ENCODE measurements at places on chromosomes 12 and 14.
A peak's percentile ranks its signal among the peaks of the same experiment; 100 is the strongest.

GRCh38 chr14:77593501-77593961 lies 22.9 kb downstream of the SPTLC2 start:
- DNase-seq: no peak

DNA sequence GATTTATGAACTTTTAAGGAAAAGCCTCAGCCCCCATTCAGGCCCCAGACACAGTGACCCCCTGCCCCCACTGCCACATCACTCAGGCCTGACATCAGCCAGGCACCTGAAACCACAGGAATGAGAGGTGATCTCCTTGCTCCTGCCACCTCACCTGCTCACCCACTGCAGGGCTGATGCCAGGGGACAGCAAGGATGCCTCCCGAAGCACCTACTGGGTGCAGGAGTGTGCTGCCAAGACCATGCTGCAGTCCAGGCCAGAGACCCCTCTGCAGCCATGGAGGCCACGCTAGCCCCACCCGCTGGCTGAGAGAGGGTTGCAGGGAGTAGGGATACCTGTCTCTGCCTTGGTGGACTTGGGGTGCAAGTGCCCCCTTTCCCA lies 18.6 kb upstream of the KRT7 start:
- no peak for DNase-seq

GRCh38 chr14:66944872-66945271 lies 244.4 kb upstream of the GARIN2 start:
- no peak for DNase-seq

DNA sequence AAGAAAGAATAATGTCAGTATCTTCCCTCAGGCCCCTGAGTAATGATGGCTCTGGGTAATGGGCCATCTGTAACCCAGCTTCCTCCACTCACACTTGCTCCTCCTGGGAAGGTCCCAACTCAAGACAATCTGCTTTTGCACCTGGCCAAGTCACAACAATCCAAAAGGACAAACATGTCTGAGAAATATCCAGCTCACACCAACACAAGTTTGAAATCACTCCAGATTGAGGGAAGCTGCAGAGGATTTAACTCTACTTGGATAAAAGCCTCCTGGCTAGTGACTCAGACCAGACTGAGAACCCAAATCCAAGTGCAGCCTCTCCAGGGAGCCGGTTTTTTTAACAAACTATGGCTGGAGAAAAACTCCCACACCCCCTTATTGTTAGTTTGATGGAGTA lies 34.2 kb downstream of the RTRAF start:
- no peak for DNase-seq

DNA sequence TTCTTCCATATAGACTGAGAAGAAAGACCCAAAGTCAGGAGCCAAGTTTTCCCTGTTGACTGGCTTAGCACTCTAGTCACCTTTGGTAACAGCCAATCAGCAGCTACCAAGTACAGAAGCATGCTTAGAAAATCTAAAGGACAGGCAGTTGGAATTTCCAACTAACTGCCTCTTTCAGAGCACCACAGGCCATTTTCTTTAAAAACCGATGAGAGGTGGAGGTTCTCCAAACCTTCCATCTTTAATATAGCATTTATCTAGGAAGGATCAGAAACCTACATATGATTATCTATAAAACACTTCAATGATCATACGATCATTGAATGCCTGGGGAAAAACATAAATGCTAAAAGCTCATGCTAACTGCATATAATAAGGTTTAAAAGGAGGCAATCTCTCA lies at the start of gene CATSPERB:
Gene CATSPERB (minus strand): TSS at position 101 of the 400 bp plus-strand sequence. CDS start 2,607 bp downstream, outside the sequence.
- no peak for DNase-seq

DNA sequence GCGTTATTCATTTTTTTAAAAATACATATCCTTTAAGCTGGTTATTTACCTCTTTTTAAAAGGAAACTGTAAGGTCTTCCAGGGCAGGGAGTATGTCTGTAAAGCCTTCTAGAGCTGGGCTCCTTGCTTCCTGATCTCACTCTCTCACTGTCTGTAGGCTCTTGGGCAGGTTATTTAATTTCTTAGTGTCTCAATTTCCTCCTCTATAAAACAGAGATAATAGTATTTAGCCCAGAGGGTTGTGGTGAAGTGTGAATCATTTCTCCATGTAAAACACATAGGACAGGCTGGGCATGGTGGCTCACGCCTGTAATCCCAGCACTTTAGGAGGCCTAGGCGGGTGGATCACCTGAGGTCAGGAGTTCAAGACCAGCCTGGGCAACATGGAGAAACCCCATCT lies 25.9 kb upstream of the LTA4H start:
- DNase-seq: no peak

GRCh38 chr14:77442196-77442595 lies 15.2 kb downstream of the VIPAS39 start:
- DNase-seq: no peak

DNA sequence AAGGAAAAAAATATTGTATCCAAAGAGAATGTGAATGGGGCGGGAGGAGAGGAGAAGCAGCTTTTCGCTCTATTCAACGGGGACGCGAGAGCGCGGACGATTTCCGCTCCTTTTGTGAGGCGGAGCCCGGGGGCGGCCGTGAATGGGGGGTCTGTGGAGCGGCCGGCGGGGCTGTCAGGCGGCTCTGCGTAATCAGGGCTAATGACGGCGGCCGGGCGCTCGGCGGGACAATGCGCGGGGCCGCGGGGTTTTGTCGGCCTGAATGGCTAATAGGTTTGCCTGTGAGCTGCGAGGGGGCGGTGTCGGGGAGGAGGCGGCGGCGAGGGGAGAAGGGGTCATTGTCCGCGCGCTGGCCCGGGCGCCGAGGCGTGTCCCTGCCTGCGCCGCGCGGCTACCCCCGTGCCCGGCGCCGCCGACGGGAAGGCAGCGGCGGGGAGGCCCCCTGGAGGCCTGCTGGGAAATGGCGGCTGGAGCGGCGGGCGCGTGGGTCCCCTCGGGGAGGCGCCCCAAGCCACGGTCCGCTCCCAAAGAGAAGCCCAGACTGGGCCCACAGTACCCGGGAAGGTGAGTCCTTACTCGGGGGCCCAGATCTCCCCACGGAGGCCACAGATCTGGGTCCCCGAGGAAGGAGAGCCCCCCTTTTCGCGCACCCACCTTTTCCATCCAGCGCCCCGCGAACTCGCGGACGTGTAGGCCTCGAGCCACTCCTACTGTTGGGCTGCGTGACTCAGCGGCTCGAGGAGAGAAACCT lies 6.0 kb downstream of the SIX6 start:
- DNase-seq: no peak

GRCh38 chr12:123813349-123813748 lies 51.2 kb downstream of the DNAH10 start:
- no peak for DNase-seq

DNA sequence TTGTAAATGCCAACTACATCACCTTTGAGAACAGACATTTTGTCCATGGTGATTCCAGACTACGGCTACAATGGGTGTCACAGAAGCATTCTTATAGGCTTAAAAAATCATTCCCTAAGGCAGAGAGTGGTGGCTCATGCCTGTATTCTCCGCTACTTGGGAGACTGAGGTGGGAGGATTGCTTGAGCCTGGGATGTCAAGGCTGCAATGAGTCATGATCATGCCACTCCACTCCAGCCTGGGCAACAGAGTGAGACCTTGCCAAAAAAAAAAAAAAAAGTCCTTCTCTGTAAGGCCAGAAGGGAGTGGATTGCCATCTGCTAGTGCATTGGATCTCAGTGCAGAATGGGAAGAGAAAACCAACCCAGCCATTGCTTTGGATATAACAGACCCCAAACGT lies 522.5 kb downstream of the VRK1 start:
- DNase-seq: no peak

GRCh38 chr12:76586764-76587395 lies 27.3 kb upstream of the OSBPL8 start:
- DNase-seq: no peak

GRCh38 chr12:95446506-95446900 lies 27.4 kb upstream of the METAP2 start:
- no peak for DNase-seq

DNA sequence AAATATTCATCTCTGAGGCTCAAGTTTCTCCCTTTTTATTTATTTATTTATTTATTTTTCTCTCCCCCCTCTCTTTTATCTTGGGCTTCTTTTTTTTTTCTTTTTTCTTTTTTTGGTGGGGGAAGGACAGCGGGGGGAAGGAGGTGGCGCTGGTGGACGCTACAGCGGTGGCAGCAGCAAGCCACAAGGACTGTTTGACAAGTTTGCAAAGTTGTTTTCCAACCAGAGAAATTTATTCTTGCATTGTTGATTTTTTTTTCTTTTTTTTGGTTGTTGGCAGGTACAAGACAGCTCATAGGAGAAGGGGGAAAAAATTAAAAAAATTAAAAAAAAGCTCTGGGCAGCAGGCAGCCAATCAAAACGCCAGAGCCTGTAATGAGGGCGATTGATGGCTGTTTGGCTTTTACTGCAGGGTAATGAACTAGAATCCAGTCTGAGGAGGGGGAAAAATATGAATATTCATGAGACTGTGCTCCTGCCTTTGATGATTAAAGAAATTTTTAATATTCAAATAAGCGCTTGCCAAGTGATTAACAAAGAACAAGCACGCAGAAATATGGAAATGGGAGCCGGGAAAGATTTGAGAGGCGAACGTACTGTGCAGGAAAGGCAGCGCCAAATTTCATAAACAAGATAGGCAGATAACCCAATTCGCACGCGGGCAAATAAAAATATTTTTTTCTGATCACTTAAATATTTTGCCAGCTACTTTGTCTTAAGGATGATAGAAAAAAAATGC lies 36.2 kb downstream of the BCL11B start:
- no peak for DNase-seq

- DNase-seq: no peak
Measured at GRCh38 chr12:104055686-104056388, 5.8 kb upstream of the GLT8D2 start.

- DNase-seq: peak; percentile 65
Measured at GRCh38 chr14:104461676-104462449, 117.7 kb upstream of the C14orf180 start.

DNA sequence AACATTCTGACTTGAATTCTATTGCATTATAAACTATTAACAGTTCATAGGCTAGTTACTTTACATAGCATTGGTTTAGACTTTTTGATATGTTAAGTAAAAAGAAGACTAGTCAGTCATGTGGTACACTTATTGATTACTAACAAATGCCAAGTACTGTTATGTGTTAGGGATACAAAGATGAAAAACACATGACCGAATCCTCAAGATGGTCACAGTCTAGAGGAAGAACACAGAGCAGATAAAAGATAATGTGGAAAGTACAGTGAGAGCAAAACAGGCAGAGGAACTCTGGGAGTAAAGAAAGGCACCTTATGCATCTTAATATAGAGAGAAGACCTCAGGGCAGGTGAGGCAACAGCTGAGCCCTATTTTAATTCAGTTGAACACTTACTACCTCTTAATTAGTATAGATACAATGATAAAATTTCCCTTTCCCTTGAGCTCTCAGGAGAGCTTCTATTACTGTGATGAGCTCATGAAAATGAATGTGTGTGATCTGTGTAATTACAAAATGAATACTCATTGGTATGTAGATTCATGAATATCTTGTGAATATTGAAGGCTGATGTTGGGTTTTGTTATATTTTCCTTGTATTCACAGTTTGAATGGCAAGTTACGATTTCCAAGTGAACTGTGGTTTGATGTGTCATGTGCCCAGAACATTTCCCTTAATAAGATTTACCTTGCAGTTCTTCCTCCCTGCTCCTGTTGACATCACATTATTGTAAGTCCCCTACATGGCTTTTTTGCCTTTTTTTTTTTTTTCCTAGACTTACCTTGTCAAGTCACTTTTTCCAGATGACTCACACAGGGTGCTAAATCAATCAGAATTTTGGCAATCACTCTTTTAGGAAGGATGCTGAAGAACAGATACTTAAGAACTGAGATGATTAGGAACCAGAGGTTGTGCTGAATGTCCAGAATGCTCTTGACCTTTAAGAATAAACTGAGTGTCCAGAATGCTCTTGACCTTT lies 29.5 kb upstream of the MSRB3 start:
- DNase-seq: no peak

- DNase-seq: no peak
Measured at GRCh38 chr12:124917841-124918621, 3.6 kb upstream of the UBC start.

DNA sequence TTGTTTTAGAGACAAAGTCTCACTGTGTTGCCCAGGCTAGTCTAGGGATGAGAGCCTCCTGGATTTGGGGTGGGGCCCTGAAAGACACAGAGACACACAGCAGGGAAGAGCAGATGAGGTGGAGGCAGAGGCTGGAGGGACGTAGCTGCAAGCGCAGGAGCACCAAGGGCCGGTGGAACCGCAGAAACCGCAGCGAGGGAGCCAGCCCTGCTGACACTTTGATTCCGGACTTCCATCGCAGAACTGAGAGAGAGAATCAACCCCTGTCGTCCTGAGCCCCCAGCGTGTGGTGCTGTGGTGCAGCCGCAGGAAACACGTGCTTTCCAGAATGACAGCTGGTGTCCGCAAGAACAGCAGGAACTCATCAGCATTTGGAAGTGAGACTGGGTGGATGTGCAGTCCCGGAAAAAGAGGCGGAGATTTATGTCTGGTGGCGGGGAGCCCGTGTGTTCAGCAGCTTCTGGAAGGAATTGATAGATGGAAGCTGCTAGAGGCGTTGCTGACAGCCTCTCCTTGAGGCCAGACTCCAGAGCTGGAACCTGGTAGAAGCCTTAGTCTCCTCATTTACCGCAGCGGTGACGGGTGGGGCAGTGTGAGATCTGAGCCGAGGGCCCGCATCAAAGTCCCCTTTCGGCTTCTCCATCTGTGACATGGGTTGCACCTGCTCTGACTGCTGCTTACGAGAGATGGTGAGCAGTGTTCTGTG lies 21.9 kb upstream of the KLC1 start:
- no peak for DNase-seq

GRCh38 chr12:79691511-79692248 lies 916 bp upstream of the PAWR start:
- no peak for DNase-seq

- no peak for DNase-seq
Measured at GRCh38 chr12:64672925-64673409, 62.7 kb downstream of the RASSF3 start.

DNA sequence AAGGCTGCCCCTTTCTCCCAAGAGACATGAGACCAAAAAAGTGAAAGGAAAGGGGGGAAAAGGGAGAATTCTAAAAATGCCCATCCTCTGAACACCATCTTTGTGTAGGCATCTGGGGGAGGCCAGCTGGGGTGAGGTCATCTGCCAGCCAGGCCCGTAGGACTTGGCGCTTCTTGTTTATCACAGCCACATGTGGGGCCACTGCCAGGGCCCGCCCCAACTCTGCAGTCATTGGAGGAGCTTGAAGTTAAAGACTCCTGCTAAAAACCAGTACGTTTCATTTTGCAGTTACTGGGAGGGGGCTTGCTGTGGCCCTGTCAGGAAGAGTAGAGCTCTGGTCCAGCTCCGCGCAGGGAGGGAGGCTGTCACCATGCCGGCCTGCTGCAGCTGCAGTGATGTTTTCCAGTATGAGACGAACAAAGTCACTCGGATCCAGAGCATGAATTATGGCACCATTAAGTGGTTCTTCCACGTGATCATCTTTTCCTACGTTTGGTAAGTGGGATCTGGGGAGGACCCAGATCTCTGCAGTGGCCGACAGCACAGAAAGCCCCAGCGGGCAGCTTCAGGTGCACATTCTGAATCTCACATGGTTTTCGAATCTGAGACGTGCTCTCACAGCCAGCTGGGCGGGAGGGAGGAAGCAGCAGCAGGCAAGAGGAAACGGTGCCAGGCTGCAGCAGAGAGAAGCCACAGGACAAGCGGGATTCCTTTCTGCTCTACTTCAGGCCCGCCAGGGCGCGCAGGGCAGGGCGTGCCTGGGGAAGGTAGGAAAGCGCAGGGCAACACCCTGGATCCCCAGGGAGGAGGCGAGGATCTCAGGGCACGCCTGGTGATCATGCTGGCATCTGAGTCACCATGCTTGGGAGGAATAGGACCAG lies at the start of gene P2RX7:
Gene P2RX7 (plus strand): TSS at position 276 of the 881 bp plus-strand sequence. CDS start 95 bp downstream, at position 371.
- no peak for DNase-seq

GRCh38 chr14:85528080-85528896 lies 1.7 kb upstream of the FLRT2 start:
- no peak for DNase-seq

GRCh38 chr14:104650981-104651875 lies 38.2 kb upstream of the INF2 start:
- no peak for DNase-seq
